CD4-positive, alpha-beta T cell treated with Interleukin-12 subunit alpha and Interleukin-12 subunit beta, for 1 hour (primary cell): ENCODE measurements at places on chromosomes 7 and 10.

DNA sequence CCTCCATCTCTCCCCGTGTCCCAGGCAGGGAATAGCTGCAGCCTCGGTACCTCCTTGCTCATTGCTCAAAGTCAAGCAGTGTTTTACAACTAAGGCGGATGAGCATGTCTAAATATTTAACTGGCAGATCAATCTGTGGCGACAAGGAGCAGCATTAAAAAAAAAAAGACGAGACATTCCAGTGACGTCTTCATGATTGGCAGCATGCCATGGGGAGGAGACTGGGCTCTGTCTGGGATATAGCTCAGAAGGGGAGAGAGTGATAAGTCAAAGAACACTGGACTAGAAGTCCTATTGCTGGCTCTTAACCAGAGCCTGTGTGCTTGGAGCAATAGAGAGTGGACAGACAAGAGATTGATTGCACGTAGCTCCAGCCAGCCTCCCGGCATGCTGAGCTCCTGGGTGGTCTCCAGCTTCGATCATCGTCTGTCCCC, 287.5 kb upstream of the PODXL start:
- DNase-seq = no peak

DNA sequence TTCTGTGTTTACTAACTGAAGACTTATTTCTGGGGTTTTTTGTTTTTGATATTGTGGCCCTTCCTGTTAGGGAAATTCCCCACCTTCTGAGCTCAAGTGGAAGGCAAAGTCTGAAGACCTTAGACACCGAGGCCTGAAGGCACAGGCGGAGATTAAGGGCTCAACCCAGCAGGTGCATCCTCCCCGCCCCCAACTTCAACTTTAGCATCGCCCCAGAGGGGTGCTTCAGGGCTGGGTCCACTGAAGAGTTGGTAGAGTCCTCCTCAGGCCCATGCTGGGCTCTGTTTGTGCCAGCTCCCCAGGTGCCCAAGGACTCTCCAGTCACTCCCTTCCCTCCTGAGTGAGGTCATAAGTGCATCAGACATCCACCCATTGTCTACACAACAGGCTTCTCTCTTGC, 9.4 kb upstream of the PPIA start:
- DNase-seq = no peak

- no peak for DNase-seq
Measured at GRCh38 chr10:4058514-4059029, 273.6 kb upstream of the KLF6 start.

DNA sequence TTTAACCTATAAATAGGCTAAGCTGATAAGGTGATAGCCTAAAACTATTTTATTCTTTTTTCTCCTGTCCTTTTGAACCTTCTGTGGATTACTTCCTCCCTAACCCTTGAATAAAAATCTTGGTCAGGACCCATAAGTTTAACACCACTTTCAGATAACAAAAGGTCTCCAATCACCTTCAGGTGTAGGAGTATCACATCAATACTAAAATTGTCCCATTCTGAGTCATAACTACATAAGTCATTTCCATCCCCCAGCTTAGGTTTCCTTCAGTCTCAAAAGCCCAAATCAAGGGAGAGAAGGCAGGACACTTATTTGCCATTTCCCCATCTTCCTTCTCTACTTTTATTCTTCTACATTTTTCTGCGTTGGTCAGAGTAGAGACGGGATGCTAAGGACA, 56.9 kb upstream of the WNT16 start:
- no peak for DNase-seq

GRCh38 chr7:100374601-100375000, 1.3 kb downstream of the PILRA start:
- no peak for DNase-seq

DNA sequence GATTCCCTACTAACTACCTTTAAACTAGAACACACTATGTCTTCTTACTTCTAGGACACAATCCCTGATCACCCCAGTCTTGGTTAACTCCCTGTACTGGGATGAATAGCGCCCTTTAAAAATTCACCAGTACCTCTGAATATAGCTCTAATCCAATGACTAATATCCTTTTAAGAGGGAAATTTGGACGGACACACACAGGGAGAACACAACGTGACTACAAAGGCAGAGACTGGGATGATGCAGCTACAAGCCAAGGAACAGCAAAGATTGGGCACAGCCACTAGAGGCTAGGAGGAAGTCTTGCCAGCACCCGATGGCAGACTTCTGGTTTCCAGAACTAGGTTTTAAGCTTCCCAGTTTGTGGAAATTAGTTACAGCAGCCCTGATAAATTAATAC, 81.4 kb downstream of the MALSU1 start:
- DNase-seq = no peak

DNA sequence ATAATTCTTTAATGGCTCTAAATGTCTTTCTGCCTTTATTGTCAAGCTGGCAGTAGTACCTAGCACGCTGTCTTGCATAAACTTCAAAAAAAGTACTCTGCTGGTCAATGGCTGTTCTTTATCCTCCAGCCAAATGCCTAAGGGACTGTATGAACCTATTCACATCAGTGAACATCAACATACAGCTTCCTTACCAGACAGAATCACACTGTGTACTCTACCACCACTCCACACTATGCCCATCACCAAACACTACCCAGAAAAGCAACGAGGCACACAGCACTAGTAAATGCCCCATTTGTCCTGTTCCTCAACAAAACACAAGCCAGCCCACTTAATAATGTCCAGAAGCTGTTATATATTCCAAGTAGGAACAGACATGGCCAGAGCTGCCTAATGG, 127.5 kb downstream of the SGMS1 start:
- DNase-seq = no peak

DNA sequence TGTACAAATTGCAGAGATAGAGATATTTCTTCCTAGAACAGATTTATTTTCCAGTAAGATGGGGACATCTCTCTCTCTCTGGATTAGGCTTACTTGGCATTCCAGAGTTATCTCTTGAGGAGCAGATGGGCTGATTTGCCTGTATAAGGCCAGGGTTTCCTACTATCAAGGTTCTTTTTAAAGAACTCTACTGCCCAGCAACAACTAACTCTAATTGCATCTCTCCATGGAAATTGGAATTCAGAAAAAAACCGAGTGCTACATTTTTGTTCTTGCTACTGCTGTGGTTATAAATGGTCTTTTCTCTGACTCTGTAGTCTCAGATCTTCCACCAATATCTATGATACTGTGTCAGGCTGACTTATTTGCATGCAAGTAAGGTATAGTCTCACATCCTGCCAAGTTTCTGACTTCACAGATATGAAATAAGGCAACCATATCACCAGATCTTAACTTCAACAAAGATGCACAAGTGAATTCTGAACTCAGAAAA, 161.1 kb downstream of the CRPPA start:
- DNase-seq = no peak

- DNase-seq = no peak
Measured at GRCh38 chr10:73850863-73851461, 23.4 kb downstream of the CAMK2G start.

GRCh38 chr10:77877441-77878344, 48.9 kb downstream of the DLG5 start:
- peak; percentile 62 for DNase-seq

- no peak for DNase-seq
Measured at GRCh38 chr10:126609566-126609965, 60.9 kb downstream of the C10orf90 start.

GRCh38 chr7:95772771-95773581, 622 bp downstream of the DYNC1I1 start:
- DNase-seq = no peak

DNA sequence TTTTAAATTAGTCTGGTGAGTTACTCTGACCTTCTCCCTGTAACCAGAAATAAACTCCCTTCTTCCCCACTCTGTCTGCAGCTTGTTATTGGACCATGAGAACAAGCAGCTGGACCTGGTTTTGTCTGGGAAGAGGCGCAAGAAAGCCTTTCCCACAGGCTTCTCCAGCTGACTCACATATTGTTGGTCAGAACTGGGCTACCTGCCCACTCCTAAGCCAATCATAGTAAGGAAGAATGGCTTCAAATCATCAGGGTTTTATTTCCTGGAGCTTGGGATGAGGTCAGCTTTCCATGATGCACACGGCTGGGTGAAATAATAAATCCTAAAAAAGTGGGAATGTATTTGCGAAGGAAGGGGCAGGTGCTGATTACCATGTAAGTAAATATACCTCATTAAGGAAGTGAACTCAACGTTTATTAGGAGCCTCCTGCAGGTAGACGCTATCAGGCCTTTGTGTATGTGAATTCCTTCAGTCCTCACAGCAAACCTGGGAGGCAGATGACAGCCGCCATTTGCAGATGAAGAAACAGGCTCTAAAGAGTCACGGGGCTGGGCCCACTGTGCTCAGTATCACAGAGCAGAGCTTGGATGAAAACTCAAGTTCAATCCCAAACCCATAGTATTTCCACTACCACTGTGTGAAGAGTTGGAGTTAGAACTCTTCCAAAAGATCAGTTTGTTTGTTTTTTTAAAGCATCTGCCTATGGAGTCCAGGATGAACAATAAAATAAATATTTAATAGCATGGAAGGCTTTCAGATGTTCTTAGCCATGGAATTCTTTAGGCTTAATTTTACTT, 32.8 kb downstream of the IL15RA start:
- no peak for DNase-seq

- no peak for DNase-seq
Measured at GRCh38 chr10:125698481-125698998, 15.6 kb upstream of the TEX36 start.

DNA sequence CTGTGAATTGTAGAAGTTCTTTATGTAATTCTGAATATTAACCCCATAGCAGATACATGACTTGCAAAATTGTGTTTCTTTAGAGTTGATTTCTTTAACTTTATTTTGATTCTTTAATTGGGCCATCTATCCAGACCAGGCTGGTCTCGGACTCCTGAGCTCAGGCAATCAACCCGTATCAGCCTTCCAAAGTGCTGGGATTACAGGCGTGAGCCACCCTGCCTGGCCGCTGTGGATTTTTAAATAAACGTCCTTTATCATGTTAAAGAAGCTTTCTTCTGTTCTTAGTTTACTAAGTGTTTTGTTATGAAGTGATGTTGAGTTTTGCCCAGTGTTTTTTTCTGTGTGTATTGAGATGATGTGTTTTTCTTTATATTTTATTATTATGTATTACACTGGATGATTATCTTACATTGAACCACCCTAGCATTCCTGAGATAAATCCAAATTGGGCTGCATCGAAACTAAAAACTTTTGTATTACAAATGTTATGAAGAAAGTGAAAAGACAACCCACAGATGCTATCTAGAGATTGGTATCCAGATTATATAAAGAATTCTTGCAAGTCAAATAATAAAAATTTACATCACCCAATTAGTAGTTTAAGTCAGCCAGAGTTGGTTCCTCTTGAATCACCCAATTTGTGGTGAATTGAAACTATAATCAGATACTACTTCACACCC, 118.1 kb downstream of the TPST1 start:
- DNase-seq = no peak

DNA sequence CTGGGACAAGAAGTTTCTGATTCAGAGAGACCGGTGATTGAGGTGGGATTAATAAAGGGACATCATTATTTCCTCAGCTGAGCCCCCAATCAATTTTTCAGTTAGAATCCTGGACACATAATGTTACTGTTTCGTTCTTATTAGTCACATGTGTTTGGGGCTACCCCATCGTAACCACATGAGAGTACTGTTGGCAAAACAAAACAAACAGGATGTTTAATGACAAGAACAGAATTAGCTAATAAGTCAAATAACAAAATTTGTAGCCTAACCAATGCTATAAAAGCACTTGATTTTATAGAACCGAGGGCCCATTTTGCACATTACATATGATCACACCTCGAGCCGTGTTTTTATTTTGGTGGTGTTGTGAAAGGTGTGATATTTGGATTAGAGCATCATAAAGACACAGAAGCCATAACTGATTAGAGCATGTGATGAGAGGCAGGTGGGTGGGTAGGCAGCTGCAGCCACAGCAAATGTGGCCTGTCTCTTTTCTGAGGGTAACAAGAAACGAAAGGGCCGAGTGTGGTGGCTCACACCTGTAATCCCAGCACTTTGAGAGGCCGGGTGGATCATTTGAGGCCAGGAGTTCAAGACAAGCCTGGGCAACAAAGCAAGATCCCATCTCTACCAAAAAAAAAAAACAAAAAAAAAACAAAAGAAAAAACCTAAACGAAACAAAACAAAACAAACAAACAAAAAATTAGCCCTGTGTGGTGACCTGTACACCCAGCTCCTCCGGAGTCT, 1.8 kb upstream of the VWC2 start:
- DNase-seq = no peak

DNA sequence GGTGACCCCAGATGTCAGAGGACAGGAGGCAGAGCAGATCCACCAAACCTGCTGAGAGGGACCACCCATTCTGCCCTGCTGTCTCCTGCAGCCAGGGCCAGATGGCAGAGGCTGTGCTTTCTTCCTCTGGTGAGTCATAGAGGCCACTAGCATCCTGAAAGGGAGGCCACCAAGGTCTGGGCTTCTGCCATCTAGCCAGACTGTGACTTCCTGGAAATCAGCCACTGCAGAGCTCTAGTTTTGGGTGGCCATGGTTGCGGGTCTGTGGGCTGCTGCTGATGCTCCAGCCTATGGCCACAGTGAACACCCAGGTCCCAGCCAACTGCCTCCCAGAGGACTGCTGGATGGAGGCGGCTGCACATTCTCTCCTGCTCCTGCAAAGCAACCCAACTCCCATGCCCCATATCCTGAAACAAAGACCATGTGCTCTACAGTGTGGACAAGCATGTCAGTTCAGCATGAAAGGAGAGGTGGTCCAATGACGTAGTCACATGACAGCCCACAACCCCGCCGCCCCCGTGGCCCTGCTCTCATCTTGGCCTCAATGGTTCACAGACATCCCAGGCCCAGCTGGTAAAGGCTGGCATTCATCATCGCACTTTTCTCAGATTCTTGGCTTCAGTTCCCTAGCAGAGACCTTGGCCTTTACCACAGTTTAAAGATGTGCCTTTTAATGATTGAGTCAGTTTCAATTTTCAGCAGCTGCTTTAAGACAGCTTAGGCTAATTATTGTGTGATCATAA, 73.9 kb upstream of the CXCL12 start:
- DNase-seq = no peak

DNA sequence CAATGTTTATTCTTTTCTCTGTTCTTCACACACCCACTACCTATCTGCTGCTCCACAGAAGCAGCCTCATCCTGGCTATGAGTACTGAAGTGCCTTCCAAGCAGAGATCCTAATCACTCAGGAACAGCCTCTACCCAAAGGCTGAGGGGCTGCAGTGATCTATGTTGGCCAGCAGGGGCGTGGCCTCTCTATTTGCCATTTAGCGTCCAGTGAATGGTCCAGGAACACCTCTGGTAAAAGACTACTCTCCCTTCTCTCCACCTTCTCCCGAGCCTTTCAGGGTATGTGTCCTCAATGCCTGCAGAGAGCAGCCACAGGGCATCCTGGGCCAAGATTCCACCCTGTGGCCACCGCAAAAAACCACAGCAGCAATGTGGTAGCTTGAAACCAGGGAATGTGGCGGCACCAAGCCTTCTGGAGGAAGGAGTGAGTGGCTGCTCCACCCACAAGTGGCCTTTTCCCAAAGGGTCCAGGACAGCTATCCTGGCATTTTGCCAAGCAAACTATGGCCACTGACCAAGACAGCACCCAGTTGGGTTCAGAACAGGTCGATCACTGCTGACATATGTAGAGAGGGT, 70.9 kb downstream of the SYPL1 start:
- peak; percentile 29 for DNase-seq
